ENCODE measurements at places on chromosomes 4 and X.

- no peak for DNase-seq
Measured at GRCh38 chr4:156293657-156294297, 340.1 kb upstream of the CTSO start.

DNA sequence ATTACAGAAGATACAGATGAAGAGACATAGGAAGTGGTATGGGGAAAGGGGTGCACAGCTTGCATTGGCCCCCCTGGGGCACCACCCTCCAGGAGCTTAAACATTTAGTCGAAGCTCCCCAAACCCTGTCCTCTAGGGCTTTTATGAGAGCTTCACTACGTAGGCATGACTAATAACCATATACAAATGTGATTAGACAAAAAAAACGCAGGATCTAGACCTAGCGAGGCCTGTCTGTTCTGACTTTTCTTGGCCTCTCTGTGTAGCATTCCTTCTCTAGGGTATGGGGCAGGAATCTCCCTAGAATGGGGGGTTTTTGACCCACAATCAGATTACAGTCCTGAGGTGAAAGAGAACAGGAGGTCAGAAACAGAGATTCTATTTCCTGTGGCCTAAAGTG is 293.7 kb upstream of the GALNTL6 start:
- no peak for DNase-seq

- DNase-seq: peak; percentile 25
Measured at GRCh38 chr4:129364747-129365452, 268.9 kb downstream of the C4orf33 start.

DNA sequence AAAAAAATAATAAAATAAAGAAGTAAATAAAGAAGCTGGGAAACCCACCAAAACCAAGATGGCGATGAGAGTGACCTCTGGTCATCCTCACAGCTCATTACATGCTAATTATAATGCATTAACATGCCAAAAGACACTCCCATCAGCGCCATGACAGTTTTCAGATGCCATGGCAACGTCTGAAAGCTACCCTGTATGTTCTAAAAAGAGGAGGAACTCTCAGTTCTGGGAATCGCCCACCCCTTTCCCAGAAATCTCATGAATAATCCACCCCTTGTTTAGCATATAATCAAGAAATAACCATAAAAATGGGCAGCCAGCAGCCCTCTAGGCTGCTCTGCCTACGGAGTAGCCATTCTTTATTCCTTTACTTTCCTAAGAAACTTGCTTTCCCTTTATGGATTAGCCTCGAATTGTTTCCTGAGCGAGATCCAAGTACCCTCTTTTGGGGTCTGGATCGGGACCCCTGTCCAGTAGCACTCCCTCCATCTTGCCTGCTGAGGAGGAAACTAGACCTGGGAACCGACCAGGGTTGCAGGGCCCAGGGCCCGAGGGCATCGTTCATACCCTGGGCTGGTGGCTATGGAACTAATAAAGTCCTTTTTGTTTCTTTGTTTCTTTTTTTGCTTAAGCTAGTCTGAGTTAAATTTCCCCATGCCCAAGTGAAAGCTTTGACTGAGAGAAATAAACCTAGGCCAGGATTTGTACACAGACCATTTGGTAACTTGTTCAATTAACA is 30.9 kb downstream of the HTT-AS start:
- DNase-seq: no peak

DNA sequence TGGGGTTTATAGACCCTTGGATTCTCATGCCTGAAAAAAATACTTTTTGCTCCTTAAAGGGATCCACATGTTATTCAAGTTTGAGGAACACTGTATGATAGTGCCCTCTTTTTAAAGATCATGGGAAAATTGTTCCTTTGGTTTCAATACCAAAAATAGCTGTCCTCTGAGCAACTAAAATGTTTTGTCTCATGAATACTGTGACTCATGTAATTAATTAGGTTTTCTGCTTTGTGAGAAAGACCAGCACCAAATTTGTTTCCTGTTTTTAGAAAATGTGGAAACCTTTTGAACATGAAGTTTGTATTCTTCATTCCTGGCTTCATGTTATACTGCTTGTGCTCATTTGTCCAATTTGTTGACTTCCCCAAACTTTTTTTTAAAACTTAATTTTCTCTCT is 127.6 kb upstream of the SH3RF1 start:
- DNase-seq: no peak

DNA sequence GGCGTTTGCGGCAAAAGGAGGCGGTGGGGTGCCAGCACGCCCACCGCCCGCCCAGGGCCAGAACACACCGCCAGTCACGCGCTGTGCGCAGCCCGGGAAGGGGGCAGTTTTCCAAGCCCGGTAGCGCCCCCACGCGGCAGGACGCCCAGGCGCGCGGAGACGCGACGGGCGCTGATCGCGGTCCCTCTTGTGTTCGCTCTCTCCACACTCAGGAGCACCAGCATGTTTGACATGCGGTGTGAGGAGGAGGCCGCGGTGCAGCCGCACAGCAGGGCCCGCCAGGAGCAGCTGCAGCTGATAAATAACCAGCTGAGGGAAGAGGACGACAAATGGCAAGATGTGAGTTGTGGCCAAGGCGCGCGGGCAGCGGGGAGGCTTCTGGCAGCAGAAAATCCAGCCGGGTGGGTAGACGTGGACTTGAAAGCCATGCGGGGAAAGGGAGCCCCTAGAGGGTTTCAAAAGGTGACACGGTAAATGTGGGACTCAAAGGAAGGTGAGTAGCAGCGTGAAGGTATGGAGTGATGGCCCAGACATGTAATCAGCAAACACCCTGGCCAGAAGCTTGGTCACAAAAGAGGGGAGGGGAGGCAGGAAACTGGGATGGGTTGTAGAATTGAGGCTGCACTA is 104.1 kb downstream of the PHOX2B start:
- no peak for DNase-seq

DNA sequence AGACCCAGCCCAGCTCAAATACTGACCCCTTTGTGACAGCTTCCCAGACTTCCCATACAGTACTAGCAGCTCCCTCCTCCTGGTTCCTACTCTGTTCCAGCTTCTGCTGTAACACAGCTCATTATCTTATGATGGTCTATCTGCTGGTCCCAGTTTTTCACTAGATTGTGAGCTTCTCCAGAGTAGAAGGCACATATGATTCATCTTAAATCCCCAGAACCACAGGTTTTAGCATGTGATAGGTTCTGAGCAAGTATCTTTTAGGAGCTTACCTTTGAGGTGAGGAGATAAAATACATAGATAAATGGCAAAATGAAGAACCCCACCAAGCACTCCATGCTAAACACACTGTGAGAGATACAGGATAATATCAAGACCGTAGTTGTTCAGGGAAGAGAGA is 27.6 kb upstream of the ANXA3 start:
- no peak for DNase-seq

DNA sequence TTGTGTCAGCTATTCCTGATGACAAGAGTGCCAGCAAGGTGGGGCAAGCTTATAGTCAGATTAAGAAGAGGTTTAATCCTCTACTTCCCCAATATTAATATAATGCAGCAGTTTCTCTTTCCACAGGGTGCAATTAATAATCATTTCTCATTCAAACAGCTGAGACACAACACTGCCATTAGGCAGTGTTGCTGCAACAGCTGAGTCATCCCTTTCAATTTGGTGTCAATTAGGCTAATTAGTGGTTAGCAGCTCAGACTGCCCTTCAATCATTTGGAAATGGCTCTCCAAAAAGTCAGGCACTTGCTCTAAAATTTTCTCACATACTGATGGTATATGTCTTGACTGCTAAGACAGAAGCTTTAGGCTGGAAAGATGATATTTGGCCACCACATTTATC is 265.7 kb upstream of the FAM241A start:
- DNase-seq: no peak

GRCh38 chrX:133958997-133959688 is 26.3 kb downstream of the GPC3 start:
- DNase-seq: no peak

GRCh38 chr4:14265651-14266050 is 638.1 kb upstream of the BOD1L1 start:
- DNase-seq: no peak

DNA sequence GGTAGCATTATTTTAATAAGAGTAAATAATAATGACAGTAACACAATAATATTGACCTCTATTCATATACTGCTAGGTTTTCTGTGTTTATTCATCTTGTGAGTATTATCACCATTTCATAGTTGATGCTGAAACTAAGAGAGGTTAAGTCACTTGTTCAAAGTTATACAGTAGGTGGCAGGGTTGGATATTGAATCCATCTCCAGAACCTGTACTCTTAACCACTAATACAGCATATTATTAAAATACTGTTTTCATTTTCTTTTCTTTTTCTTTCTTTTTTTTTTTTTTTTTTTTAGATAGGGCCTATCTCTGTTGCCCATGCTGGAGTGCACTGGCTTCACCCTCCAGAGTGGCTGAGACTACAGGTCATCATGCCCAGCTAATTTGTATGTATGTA is 7.1 kb upstream of the ELF2 start:
- no peak for DNase-seq

- DNase-seq: no peak
Measured at GRCh38 chr4:109506890-109507289, 53.2 kb upstream of the MCUB start.

GRCh38 chrX:135382260-135382659 is 39.5 kb upstream of the SMIM10L2A start:
- DNase-seq: no peak

- DNase-seq: no peak
Measured at GRCh38 chrX:43505769-43506168, 150.3 kb upstream of the MAOA start.

GRCh38 chr4:1312821-1313640 is 23.3 kb downstream of the MAEA start:
- no peak for DNase-seq

GRCh38 chr4:15996773-15997172 is 33.8 kb upstream of the FGFBP2 start:
- no peak for DNase-seq

DNA sequence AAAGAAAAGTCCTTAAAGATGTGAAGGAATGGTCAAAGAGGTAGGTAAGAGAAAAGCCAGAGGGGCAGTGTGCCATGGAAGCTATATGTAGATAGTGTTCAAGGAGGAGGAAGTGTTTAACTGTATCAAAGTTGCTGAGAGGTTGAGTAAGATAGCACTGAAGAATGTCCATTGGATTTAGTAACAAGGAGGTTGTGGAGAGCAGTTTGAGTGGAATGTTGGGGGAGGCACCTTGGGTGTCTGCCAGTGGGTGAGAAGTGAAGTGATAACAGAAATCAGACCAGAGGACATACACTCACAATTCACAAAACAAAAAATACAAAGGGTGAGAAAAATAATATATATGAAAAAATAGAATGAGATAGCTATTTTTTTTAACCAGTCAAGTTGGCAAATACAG is 121.3 kb upstream of the AMOT start:
- no peak for DNase-seq

- no peak for DNase-seq
Measured at GRCh38 chr4:154602404-154603020, 9.9 kb downstream of the FGG start.

DNA sequence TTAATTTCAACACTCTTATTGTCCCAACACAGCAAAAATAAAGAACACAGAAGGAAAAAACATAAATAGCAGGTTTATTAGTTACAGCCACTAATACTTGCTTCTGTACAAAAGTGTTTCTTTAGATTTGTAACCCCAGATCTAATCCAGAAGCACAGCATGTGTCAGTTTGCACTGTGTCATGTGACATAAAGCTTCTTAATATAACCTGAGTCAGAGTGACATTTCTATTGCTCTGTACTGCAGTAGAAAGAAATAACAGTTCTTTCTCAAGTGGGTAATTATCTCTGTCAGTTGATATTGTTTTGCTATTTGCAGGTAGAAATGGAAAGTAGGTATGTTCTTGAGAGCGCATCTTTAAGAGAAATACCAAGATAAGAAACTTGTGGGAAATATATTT is 422.5 kb downstream of the ZIC3 start:
- DNase-seq: no peak

DNA sequence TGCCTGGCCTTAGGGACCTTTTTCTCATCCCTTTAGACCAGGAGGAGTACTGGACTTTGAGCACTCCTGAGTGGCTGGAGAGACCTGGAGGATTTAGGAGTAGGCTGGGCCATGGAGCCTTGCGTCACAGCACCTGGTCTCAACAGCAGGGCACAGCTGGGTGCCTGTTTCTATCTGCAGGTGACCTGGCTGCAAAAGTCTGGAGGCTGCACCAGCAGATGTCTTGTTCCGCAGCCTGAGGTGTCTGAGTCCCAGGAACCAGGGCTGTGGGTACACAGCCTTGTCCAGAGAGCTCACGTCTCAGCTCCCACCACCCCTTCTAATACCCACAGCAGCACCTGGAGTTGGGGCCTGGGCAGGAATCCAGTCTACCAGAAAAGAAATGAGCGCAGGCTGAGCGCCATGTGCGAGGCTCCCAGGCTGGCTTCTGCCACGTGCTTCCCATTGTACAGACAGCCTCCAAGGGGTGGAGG is 5.0 kb upstream of the NSD2 start:
- DNase-seq: no peak

- DNase-seq: no peak
Measured at GRCh38 chr4:70667740-70668535, 1.6 kb upstream of the JCHAIN start.

DNA sequence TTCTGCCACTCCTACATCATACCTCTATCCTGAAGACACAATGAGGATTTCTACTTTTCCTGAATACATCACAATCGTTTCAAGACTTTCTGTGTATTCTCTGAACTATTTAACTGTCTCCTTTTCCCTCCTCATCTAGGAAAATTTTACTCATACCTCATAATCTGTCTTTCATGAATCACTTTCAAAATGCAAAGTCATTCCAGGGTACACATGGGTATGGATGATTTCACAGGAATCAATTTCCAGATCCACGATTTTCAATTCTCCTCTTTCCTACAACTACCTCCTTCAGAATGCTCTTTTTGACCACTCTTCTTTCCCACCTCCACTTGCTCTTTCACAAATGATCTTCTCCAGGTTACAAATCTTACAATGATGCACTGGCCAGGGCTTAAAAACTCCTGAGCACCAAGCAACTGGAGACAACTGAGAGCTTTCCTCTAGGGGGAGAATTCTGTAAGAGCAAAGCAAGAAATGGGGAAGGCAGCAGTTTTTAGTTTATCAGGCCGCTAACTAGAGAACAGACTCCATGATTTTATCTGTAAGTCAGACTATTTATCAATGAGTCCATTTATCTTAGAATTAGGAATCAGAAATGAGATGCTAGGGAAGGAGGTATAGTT is 116.4 kb downstream of the PPP3CA start:
- no peak for DNase-seq

DNA sequence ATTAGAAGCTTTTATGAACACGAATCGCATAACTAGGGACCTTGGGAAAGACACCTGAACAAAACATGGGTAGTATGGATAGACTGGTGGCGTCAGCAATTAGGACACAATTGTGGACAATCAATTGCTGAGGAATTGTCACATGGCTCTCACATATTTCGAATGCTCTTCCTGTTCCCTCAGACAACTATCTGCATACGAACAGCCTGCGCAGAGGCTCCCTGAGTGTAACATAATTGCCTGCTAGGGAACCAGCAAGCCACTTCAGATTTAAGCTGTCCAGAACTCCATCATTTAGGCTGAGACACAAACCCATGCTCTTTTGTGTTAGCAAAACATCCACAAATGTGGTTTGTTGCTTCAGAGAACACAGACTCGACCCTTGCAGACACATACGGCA is 160.8 kb downstream of the MGST2 start:
- no peak for DNase-seq
